ENCODE measurements at places on chromosomes 7 and 10.

- DNase-seq = no peak
Measured at GRCh38 chr10:46317889-46318288, 31.1 kb downstream of the ANTXRL start.

DNA sequence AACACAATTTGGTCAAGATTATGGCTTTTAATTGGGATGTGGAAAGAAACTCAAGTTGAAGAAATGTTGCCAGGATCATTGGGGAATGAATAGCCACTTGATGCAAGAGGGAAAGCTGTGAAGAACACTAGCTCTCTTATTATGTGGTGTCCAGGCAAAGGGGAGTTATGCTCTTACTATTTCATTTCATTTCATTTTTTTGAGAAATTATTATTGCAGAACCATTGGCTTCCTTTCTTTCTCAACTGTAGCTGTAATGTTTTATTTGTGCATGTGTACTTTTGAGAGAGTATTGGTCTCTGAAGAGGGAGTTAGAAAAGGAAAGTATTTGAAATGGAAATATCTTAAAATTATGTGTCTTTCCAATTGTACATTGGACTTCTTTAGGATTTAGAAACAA lies 312.6 kb upstream of the BMPER start:
- no peak for DNase-seq

- no peak for DNase-seq
Measured at GRCh38 chr10:113058523-113059370, 108.7 kb downstream of the TCF7L2 start.

GRCh38 chr7:42461537-42461936 lies 224.5 kb upstream of the GLI3 start:
- DNase-seq = no peak

DNA sequence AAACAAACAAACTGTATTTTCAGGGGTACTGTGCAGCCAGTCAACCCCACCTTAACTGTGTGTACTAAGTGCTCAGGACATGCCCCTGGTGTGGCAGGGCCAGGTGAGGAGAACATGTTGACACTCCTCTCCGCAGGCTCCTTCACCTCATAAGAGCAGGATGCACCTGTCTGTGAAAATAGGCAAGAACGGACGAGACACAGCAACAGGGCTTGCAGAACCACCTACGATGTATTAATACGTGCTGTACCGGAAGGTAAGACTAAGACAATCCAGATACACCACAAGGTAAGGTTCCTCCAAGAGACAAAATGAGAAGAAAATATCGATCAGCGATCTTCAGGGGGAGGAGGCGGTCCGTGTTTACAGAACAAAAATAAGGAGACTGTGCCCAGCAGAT lies 65.8 kb upstream of the CAMK2B start:
- no peak for DNase-seq

DNA sequence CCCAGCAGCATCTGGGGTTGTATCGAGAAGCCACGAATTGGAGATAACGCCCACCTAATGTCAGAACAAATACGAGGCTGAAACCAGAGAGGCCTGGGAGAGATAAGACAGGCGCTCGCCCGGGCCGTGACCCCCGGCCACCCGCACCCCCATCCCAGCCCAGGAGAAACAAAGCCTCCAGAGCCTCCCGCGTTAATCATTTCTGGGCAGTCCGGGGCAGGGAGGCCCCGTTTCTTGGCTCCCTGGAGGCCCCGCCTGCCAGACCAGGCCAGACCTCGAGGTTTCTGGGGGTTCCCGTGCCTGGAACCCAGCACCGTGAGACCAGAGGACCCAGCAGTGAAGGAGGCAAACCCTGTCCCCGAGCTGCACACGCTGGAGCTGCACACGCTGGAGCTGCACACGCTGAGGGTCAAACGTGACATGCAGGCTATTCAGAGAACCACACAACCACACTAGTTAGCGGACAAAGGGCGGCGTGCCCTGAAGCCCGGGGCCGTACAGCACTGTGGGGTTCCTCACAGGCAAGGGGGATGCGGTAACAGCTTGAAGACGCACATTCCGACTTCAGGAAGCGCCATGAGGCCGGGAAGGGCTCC lies 53.4 kb downstream of the FOXL3 start:
- DNase-seq = no peak

DNA sequence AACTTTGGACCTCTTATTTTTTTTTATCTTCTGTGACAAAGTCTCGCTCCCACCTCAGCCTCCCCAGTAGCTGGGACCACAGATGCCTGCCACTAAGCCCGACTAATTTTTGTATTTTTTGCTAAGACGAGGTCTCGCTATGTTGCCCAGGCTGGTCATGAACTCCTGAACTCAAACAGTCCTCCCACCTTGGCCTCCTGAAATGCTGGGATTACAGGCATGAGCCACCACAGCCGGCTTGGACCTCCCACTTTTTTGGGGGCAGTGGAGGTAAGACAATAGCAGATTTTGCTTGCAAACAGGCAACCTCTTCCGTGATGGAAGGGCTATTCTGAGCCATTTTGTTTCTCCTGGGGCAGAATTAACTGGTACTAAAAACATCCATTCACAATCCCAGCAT lies 1.2 kb upstream of the TRRAP start:
- DNase-seq = no peak

- no peak for DNase-seq
Measured at GRCh38 chr7:154450451-154450850, 398.3 kb downstream of the DPP6 start.

GRCh38 chr10:123639131-123639530 lies 27.0 kb upstream of the GPR26 start:
- no peak for DNase-seq

- no peak for DNase-seq
Measured at GRCh38 chr7:42456267-42456666, 219.3 kb upstream of the GLI3 start.

- DNase-seq = no peak
Measured at GRCh38 chr7:130090745-130091532, 20.6 kb downstream of the KLHDC10 start.

- DNase-seq = no peak
Measured at GRCh38 chr10:71743089-71743838, 23.7 kb upstream of the C10orf105 start.

- no peak for DNase-seq
Measured at GRCh38 chr10:10498781-10499180, 518.9 kb upstream of the CELF2 start.

DNA sequence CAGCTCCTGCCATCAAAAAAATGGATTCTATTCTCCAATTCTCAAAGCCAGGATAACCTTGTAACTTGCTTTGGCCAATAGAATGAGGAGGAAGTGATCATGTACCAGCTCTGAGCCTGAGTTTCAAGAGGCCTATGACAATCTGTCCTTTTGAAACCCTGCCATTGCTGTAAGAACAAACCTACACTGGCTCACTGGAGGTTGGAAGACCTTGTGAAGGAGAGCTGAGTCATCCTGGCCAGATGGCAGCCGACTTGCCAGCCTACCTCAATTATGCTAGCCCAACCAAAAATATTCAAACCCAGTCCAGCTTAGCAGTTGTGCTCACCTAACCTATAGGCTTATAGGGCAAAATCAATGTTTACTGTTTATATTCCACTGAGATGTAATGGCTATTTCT lies 93.0 kb downstream of the HGF start:
- DNase-seq = no peak

DNA sequence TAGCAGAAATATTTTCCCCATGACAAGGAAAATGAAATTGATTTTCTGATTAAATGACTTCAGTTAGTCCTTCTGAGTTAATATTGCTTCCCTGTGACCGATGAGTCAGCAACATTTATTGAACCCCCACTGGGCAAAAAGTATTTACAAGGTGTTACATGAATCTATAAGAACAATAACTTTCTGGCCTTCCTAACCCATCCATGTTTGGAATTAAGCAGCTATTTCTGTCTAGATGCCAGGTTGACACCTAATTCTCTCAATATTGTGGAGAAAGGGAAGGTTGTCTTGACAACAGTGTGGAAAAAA lies 112.9 kb upstream of the JAZF1 start:
- no peak for DNase-seq

GRCh38 chr10:80580638-80581468 lies 43.2 kb downstream of the SH2D4B start:
- DNase-seq = no peak

GRCh38 chr10:48745662-48746245 lies 61.1 kb downstream of the WDFY4 start:
- peak; percentile 37 for DNase-seq

GRCh38 chr7:73555411-73555982 lies 2.0 kb downstream of the BCL7B start:
- DNase-seq = no peak

DNA sequence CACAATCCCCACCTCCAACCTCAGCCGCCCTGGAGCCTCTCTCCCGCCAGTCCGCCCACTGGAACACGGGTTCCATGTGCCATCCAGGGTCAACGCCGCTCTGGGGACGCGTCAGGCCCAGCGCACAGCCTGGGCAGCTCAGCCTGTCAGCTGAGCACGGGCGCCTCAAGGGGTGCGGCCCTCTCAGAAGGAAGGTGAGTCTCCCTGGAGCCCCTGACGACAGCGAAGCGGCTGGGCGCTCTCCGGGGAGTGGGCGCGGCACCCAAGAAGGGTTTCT lies 1.2 kb upstream of the SLC18A3 start:
- peak; percentile 48 for DNase-seq

- DNase-seq = no peak
Measured at GRCh38 chr10:97522071-97522470, 23.3 kb downstream of the UBTD1 start.

DNA sequence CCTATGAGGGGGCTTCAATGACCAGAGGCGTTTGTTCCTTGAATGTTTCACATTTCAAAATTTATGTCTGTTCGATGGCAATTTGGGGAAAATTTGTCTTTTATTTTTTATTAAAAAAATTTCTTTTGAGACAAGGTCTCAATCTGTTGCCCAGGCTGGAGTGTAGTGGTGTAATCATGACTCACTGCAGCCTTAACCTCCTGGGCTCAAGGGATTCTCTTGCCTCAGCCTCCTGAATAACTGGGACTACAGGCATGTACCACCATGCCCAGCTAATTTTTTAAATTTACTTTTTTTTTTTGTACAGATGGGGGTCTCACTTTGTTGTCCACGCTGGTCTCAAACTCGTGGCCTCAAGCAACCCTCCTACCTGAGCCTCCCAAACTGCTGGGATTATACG lies 39.7 kb downstream of the OTUD1 start:
- no peak for DNase-seq

- no peak for DNase-seq
Measured at GRCh38 chr10:78231939-78232338, 198.3 kb downstream of the RPS24 start.

DNA sequence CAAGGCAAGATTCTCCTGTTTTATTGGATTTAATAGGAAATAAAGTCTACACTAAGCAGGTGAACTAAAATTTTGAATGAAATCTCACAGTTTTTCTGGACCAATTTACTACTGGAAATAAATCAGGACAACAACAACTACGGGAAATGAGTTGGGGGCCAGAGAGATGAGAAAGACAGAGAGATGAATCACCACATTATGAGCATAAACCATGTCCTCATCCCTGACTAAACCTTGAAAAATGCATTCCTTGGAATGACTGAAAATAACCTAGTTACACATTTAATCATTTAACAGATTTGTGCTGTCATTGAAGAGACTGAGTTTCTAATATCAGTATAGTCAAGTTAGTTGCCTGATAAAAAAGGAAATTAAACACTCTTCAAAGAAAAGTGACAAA lies 608.4 kb upstream of the KCND2 start:
- DNase-seq = no peak

DNA sequence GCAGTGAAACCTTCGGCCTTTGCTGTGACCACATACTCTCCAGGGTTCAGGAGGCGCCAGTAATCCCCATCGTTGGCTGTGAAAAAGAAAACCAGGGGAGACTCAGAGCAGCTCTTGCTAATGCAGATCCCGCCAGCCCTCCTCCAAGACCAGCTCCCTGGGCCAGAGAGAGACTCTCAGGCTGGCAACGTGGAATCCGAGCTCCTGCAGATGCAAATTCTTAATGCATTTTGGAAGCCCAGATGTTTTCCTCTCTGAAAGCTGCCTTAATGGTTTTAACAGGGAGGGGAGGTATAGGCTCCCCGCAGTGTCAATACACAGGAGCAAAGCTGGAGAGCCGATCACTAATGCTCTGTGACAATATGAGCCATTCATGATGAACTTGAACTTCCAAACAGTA lies 80.8 kb downstream of the GPR26 start:
- DNase-seq = peak; percentile 8

DNA sequence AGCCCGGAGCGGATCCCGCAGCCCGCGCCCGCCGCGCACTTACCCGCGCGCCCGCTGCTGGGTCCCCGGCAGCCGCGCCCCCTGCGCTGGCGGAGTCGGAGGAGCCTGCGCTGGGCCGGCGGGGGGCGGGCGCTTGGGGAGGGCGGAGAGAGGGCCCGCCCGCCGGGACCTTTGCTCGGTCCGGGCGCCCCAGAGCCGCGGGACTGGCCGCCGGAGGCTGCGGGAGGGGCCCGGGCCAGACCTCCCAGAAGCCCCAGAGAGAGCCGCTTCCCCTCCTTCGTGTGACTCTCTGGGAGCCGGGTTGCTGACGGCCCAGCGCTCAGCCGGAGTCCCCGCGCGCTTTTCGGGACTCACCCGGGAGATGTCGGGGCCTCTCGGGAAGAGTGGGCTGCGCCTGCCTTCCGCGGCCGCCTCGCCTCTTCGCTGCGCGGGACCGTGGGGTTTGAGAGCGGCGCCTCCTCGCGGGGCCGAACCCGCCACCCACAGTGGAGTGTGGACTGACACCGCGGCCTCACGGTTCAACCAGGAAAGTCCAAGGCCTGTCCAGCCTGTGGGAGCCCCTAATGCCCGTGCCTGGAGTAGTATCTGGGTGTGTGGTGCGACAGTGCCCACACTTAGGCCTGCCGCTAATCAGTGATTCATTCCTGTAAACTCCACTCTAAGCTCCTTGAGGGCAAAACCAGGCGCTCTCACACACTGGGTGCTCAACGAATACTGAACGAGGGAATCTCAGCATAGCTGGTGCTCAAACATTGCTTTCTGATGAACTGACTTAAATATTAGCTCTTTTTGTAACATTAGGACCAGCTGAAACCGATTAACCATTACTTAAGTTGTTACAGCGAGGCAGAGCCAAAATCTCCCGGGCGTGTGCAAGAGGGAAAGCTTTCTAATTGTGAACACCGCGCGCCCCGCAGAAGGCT lies at the start of gene GSDME:
TSS of gene GSDME (minus strand) at position 112 of the 923 bp plus-strand sequence. CDS start 7,690 bp downstream, outside the sequence.
- DNase-seq = peak; percentile 85

DNA sequence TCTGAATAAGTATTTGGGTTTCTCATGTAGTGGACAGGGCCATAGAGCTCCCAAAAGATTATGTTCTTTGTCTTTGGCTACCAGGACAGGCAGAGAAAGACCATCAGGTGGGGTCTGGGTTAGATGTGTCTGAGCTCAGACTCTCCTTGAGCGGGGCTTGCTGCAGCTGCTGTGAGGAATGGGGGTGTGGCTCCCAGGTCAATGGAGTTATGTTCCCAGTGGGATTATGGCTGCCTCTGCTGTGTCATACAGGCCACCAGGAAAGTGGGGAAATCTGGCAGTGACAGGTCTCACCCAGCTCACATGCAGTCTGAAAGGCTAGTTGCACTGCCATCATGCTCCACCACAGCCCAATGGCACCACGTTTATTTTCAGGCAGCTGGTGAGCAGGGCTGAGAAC lies 97.0 kb upstream of the FERD3L start:
- DNase-seq = no peak

DNA sequence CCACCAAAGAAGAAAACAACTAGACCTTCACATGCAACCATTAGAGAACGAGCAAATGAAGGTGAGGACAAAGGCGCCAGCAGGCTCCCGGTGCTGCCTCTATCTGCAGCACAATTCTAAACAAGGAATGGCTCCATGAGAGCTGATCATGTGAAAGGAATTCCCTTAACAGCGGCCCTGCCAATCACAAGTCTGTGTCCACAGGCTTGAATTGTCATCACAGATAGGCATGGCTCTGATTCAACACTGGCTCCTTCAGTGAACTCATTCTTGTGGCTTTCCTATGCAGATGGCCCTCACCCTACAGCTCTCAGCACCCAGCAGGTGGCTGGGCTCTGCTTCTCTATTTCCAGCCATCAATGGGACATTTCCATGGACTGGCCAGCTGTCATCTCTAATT lies 36.2 kb downstream of the LAMB1 start:
- no peak for DNase-seq

Data from Peyer's patch (tissue), 4 donors.